ENCODE measurements at places on chromosomes 2 and 18. TPM values are rescaled to one million over a fixed set of nuclear protein-coding genes. Genes with fewer than 3 reads are reported as not detected.

The MYOM1 gene
- total RNA-seq, result 662 TPM

The SLC4A3 gene
- total RNA-seq, result 1.5 TPM

The CDH20 gene
- 1.1 TPM for total RNA-seq

The IL36B gene
- not detected for total RNA-seq

The CABLES1 gene
- total RNA-seq, result 2.8 TPM

The HOXD13 gene
- total RNA-seq, result not detected

The OTX1 gene
- 0.62 TPM for total RNA-seq

The COLEC12 gene
- 60.4 TPM for total RNA-seq

DNA sequence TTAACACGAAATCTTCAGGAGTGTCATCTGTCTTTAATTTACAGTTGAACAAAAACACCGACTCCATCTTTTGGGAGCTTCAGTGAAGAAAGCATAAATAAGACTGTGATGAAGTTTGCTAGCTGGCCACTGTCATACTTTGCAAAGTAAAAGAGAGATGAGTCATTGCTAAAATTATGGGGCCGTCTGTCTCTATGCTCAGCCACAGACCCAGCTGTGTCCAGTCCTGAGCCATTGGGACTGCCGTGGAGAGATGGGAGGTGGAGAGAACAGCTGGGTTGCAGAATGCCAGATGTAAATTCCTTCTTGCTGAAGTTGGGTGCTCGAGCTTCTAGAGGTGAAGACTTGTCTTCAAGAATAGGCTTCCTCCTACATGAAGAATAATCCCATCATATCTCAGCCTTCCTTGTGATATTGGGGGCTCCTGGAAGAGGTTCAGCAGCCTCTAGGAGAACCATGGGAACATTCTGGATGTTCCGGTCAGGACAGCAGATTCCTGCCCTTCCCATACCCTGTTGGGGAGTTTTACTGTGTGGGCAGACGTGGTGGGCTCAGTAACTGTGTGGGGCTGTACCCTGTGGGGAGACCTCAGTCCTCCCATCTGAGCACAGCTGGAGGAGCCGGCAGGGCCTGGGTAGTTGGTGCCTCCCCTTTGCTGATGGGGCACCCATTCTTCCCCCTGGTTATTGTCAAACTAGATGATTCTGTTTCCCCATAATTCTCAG lies 71.1 kb downstream of the LDLRAD4 start:
- peak; percentile 66 for DNase-seq

DNA sequence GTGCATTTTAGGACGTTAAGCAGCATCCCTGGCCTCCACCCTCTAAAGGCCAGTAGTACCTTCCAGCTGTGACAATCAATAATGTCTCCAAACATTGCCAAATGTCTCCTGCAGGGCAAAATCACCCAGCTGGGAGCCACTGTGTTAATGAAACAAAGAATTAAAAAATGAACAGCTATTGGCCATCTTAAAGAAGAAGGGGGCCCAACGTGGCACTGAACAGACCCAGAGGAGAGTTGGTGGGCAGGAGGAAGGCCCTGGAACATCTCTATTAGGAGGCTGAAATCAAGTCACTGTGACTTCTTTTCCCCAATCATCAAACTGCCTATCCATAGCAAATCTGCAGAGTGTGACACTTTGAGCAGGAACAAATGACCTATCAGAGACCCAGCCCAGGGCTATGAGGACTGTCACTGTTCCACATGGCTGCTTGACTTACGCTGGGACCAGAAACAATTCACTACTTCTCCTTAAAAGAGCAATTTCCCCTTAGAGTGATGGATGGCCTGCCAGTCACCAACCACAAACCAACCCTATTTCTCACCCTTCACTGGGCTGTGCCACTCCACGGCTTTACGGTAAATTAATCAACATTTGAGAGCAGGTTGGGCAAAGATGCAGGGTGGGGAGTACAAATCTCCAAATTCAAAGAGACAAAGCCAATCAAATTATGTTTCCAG lies 35.2 kb upstream of the TEX51 start:
- no peak for DNase-seq

DNA sequence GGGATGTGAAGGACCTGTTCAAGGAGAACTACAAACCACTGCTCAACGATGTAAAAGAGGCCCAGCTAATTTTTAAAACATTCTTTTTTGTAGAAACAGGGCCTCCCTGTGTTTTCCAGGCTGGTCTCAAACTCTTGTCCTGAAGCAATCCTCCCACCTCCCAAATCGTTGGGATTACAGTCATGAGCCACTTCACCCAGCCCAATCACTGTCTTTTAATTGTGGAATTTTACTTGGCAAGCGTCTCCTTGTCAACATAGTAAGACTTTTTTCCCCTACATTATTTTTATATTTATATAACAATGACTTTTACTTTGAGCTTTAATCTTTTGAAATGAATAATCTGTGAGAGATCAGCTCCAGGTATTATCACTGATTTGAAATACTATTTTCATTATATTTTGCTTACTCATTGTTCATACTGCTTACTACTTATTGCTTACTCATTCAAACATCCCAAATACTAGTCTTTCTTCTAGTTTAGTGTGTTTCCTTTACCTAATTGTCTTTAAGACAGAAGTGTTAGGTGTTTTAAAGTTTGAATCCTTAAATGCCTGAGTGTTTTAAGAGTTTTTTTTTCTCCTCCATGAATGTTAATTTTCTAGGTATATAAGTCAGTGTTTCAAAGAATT lies 48.9 kb downstream of the PTPN4 start:
- DNase-seq, result no peak

- DNase-seq, result peak; percentile 83
Observed at GRCh38 chr18:63074981-63075404, 244.6 kb downstream of the BCL2 start.

- no peak for DNase-seq
Observed at GRCh38 chr2:68244456-68244855, 7.9 kb downstream of the PPP3R1 start.

DNA sequence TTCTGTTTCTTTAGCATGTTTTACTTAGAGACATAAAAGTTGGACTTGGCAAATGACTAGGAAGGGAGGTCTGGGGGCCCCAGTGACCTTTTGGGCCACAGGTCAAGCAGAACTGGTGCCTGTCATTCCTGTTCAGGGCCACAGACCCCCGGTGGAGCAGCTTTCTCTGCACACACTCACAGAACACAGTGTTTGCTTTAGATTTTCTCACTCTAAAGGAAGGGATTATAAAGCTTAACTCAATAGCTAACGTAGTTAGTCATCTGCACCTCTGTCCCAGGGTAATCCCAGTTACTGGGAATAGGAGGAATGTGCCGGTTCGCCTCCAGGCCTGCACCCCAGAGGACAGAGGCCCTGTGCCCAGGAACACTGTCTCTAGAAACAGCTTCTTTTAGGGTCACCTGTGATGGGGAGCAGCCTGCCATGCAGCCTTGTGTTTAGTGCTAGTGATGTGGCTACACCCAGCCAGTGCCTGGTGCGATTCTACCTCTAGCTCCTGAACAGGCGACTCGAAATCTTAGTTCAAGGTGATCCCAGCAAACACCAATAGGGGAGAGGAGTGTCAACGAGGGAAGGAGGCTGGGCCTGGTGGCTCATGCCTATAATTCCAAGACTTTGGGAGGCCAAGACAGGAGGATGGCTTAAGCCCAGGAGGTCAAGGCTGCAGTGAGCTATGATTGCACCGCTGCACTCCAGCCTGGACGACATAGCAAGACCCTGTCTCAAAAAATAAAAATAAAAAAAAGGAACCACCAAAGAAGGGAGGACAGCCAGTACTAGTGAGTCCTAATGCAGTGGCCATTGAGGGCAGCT lies 11.6 kb downstream of the SPATA3 start:
- DNase-seq, result peak; percentile 13

DNA sequence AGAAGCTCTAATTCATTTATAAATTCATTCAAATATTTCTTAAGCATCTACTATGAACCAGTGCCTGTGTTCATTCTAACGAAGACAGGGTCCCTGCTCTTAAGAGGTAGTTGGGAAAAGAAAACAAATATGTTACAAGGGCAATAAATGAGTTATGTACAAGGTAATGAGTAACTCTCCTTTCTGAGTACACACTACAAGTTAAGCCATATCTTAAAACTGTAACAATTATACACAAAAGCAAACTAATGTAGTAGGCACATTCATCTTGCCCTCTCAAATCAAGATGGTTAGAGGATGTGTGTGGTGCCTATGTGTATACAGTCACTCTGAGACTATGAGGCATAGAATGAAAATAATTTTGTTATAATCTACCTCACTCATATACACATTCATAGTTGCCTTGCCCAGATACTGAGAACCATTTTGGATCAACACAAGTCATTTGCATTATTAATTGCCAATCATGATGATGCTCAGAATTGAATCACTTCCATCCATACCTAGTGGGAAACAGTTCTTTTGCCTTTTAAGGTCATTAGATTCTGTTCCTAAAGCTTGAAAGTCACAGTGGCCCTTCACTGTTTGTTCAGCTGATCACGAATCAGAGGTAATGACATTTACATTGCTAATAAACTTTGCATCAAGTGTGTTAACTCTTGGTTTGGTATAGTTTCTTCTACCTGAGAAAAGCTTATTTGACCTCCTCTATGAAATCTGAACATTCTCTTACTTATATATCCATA lies 283.1 kb downstream of the ZNF385B start:
- no peak for DNase-seq

DNA sequence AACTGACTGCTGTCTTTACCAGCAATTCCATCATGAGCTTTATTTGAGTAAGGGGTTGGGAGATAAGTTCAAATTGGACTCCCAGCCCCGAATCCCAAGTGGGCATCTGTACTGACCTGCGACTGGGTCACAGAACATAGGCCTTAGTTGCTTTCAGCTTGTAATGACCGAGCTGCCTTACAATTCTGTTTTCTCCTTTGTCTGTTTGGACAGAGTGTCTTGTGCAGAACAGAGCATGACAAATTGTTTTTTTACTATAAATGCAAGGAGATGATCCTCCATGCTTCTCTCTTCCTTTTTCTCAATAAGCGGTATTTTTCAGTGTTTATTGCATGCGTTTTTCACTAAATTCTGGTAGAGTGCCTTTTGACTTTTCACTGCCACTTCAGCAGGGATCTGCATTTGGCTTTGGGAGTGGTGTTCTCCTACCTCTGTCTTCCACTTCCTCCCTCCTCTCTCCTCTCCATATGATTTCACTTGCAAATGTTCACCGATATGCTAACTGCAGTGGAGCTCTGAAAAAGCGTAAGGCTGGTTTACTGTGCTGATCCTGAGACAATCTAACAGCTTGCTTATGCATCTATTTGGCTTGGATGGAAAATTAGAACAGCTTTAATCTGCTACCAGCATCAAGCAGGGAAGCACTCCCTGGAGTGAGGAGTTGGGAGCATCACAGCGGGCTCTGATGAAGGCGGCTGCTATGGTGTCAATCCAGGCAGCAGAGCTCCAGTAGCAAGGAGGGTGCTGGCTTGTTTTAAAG lies 158.8 kb upstream of the SMIM21 start:
- DNase-seq, result no peak

DNA sequence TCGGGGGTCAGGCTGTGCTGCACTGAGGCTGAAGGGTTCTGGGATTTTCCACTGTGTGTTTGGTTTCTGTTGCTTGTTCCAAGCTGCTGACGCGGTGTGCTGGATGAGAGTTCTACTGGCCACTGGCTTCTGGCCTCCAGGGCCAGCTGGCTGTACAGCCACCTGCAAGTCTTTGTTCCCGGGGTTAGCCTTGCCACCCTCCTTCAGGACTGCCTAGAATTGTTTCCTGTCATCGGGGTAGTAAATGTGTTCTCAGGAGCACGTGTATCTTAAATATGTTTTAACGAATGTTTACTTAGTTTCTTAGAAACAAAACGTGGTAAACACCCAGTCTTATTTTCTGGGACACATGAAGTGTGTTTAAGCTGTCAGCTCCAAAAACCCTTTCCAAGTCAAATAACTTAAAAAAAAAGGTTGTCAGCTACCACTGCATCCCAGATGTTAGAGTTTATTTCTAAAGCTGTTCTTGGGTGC lies 231.2 kb downstream of the AGAP1 start:
- DNase-seq, result peak; percentile 86

GRCh38 chr2:1856922-1857321 lies 112.6 kb upstream of the PXDN start:
- DNase-seq, result no peak

- no peak for DNase-seq
Observed at GRCh38 chr2:52936029-52936428, 831.6 kb upstream of the CHAC2 start.

DNA sequence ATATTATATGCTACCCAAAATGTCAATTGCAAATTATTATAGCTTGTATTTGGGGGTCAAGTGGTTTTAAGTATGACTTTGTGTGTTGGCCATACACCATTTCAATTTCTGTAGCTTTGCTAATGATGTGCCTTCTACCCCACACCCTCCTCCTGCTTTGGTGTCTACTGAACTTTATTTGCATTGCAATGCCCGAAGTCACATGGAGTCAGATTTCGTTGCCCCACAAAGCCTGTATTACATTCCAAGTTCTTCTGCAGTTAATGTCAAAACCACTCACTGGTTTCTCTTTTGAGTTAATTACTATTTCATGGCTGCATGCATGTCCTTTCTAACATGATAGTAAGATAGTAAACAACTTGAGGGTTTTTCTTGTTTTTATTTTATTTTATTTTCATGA lies 528.9 kb downstream of the RIT2 start:
- DNase-seq, result no peak

- no peak for DNase-seq
Observed at GRCh38 chr18:27501671-27502070, 316.6 kb upstream of the CHST9 start.

Data from tongue (tissue), 3 donors.